ENCODE measurements at places on chromosomes 7 and 10.

- DNase-seq = no peak
These were observed 11.6 kb upstream of the SVIL start for GRCh38 chr10:29646238-29646902.

- DNase-seq = no peak
These were observed 34.1 kb downstream of the KCNMA1 start for GRCh38 chr10:77603534-77603927.

GRCh38 chr10:110504111-110504735, 6.5 kb downstream of the DUSP5 start:
- no peak for DNase-seq

- no peak for DNase-seq
These were observed 342.5 kb downstream of the PTEN start for GRCh38 chr10:88205842-88206446.

DNA sequence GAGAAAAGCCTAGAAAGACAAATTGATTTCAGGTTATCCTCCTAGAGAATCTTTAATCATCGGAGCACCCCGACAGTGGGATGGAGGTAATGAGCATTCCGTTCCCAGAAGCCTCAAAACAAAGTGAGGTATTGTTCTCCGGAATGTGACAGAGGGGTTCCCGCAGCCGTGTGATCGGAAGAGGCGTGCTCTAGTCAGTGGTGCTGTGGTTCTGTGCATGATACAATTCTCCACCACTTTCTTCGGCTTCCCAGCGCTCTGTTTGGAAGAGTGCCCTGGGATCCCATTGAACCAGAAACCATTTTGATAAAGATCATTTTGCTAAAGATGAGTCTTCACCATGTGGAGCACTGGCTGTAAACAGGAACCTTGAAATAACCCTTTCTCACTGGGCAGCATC, 434.6 kb downstream of the PAXIP1 start:
- DNase-seq = no peak

DNA sequence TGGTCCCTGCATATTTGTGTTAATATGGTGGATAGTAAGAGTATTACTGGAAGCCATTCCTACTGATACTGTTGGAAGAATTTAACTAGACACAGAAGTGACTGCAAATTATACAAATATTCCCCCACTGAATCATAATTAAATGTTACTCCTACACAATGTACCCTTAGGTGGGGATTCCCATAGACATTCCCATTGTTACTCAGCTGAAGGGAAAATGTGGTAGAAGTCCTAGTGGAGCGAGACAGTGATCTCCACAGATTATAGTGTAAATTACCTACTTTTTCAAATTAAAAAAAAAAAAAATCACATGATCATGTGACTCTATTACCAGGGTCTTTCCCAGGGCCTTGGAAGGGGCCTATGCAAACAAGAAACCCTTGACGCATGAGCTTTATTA, 611.8 kb downstream of the LRMDA start:
- no peak for DNase-seq
